ENCODE measurements at places on chromosomes 2 and 18. TPM values are rescaled to one million over a fixed set of nuclear protein-coding genes. Genes with fewer than 3 reads are reported as not detected.

DNA sequence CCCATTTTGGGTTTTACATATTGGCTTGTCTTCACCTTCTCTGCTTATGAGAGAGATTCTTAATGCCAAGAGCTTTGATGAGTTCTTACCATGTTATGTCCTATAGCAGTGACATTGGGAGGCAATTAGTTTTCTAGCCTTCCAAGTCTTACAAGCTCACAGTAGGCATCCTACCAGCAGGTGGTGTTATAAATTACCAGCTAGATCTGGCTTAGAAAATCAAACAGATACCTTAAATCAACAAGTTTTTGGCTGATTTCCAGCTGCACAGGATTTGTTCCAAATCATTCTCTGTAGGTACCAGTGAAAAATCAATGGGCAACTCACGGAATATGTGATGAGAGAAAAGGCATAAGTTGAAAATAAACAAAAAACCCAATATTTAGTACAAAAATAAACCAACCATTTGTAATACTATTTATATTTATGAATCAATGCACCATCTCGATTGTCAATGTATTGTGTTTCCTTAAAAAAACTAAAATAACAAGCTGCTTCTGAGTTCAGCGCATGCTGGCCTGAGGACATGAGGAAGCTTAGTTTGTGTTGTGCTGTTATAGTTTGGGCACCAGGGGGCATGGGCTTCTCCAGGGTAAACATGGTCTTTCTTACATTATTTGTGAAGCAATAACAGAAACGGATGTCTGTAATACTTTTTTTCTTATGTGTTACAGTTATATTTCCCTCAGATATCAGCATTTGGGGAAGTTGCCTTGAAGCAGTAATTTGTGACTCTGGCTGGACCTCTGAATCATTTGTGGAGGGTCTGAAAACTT, 34.1 kb upstream of the NXPH2 start:
- DNase-seq: no peak

DNA sequence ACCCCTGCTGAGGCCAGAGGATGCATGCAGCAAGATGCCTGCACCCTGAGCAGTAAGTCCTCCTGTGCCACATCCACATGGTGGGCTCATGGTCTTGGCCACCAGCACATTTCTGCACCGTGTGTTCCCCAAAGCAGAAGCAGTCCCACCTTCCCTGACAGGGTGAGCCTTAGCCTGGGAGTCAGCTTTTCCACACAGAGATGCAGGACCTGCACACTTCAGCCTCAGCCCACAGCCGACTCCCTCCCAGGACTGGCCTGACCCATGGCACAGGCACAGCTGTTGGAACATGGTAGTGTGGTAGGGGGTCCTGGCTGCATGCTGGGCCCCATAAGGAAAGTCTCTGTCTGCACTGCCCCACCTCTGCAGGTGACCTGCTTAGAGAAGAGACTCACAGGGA, 5.0 kb downstream of the SNED1 start:
- no peak for DNase-seq

DNA sequence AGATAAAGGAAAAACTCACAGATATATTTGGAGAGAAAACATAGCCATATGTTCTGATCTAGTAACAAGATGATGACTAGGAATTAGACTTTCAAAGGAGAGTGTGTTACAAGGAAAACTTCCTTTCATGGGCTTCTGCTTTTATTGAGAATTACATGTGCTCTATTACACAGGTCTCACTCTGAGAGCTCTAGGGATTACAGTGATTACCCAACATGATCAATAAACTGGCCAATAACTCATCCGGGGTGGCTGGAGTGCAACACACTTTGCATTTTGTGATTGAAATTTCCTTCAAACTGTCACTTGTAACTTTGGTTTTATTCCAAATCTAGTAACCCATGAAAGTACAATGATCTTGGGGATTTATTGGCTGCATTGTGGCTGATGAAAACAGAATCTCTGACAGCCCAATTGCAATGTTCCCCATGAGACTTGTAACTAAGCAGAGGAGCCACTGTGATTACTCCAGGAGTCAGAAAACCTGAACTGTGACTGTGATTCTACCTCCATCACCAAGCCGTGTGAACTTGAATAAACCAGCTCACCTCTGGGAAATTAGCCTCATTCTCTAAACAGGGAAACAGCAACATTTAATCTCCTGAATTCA, 40.2 kb upstream of the LRRC30 start:
- DNase-seq: no peak

DNA sequence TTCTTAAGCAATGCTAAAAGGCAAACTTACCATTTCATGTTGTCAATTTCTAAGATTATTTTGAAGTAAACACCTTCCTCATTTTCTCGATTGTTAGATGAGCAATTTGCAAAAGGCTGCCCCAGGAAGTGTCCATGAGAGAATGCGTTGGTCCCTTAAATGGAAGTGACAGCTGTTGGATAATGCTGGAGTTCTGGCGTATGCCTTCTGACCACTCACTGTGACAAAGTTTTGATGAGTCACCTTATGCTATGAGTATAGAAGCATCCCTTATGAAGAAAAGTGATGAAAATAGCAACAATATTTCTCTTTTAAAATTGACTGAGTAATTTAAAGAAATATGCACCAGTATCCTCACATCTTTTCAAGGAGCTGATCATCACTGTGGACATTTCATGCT, 1497.5 kb downstream of the DPP10 start:
- no peak for DNase-seq

GRCh38 chr18:70165936-70166335, 39.6 kb downstream of the RTTN start:
- no peak for DNase-seq

- no peak for DNase-seq
These were observed 836 bp downstream of the STK11IP start for GRCh38 chr2:219598308-219599078.

DNA sequence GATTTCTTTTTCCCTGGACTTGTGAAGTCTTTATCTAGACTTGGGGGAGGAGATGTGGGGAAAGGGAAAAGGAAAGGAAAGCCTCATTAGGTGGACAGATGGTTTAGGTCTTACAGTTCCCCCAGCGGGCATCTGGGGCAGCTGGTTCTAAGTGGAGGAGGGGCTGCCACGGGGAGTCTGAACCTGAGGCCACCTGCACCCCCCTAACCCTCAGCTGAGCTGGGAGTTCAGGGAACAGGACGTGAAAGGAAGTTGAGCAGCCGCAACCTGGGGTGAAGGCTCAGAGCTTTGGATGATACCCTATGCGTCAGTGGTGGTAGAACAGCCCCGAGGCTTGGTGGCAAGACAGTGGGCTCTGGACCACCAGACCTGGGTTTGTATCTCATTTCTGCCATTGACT, 26.8 kb downstream of the ITM2C start:
- no peak for DNase-seq

- DNase-seq: no peak
These were observed 201.9 kb upstream of the NT5C1B start for GRCh38 chr2:18791172-18791797.

GRCh38 chr2:187180529-187180928, 267.5 kb downstream of the CALCRL start:
- DNase-seq: no peak

- no peak for DNase-seq
These were observed 244.7 kb upstream of the HS6ST1 start for GRCh38 chr2:128563348-128563687.

DNA sequence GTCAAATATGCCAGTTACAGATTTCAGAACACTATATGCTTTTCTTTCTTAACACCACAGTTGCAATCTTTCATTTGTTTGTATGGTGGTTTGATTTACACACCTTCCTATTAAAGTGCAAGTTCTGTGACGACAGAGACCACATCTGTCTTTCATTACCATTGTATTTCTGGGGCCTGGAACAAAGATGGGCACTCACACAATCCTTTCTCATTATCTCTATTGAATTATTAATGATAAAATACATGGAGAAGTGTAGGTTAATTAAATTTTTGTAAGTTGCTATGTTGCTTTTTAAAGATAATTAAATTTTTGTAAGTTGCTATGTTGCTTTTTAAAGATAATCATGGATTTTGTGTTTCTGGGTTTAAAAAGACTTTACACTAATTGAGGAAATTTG, 79.9 kb downstream of the KCTD18 start:
- no peak for DNase-seq

DNA sequence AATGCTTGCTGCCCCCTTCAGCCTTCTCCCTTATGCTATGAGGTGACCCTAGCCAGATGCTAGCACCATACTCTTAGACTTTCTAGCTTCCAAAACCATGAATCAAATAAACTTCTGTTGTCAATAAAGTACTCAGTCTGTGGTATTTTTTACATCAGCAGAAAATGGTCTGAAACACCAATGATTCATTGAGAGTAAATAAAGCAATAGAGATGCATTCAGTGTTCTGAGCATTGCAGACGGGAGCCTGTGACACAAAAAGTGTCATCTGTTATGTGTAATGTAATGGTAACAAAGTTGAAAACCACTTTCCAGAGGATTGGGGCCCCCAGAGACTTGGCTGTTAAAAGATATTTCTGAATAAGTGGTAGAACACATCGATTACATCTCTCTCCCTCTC, 758.0 kb upstream of the NRXN1 start:
- DNase-seq: no peak

DNA sequence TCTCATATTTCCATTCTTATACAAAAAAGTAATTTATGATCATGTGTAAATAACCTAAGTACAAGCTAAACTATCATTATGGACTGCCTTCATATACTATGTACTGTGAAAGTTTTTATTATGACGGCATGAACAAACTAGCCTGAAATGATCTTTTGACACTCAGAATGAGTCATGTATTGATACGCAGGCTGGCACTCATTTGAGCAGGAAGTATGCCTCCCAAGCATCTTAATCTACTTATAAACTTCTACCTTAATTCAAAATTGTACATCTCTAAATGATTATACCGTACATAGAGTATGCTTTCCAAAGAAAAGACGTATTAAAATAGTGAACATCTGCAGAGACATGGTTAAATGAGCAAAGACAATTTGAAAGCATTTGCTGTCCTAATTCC, 207.1 kb upstream of the SPOPL start:
- no peak for DNase-seq

DNA sequence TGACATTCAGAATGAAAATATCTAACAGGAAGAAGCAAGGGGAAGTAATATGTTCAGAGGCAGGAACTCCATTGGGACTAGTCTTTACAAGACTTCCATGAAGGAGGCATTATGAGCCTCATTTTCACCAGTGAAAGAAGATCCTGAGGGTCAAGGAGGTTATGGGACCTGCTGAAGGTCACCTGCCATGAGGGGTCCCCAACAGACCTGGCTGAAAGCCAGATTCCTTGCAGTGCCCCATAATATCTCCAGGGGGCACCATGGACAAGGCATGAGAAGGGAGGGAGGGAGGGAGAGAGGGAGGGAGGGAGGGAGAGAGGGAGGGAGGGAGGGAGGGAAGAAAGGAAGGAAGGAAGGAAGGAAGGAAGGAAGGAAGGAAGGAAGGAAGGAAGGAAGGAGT, 27.9 kb downstream of the XDH start:
- no peak for DNase-seq

GRCh38 chr2:191190861-191191552, 40.2 kb upstream of the STAT4 start:
- DNase-seq: no peak

DNA sequence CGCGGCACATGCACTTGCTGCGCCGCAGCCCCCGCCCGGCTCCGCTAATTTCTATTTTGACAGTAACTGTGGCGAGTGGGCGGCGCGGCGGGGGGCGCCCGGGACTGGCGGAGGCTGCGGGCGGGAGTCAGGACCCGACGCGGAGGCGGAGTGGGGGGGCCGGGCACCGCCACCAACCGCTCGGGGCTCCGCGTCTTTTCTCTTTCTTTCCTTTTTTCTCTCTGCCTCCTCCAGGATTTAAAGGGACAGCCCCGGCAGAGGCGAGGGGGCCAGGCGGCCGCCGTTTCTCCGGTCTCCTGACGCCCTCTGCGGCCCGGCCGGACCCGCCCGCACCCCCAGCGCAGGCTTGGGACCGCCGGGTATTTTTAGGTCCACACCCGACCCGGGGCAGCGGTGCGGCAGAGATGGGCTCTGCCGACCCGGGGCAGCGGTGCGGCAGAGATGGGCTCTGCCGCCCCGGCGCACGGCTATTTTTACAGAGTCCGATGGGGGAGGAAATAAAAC, 460 bp upstream of the ZBTB7C start:
- no peak for DNase-seq

GRCh38 chr2:25301453-25302352, 40.0 kb downstream of the DNMT3A start:
- no peak for DNase-seq

DNA sequence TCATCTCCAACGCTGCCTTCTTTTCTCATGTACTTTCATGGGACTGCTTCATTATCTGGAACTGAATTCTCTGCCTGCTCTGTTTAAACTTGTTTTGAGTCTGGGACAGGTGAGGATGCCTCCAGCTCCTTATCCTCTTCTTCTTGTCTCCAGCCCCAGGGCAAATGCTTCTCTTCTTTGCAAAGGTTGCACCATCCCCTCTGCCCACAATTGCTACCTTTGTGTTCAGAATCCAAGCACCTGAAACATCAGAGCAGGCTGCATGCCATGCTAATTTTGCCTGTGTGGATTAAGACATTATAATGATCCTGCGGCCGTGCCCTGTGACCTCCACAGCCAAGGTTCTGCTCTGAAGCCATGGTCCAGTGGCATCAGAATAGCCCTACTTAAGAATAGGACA, 309.5 kb downstream of the EPHA4 start:
- DNase-seq: no peak

DNA sequence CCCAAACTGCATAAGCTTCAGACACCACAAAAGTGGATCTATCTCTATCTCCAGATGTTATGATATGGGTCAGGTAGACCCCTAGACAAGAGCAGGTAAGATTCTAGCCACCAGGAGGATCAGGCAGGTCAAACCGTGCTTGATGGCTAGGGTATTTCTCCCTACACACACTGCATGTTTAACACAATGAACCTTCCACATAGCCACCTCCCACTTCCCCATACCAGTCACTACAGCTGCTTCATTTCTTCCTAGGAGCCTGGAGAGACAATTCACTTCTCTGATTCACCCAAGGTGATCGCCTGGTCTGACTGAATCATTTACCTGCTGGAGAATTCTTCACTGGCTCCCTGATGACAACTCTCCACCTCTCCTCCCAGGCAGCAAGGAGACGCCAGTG, 66.0 kb upstream of the MYCN start:
- no peak for DNase-seq

Gene SERPINE2
- polyA plus RNA-seq: 2.2 TPM

Gene CRYGD
- polyA plus RNA-seq: not detected

Gene RAD51AP2
- polyA plus RNA-seq: not detected

Gene SPP2
- not detected for polyA plus RNA-seq
